Right ventricle myocardium inferior (tissue), 1 donor: ENCODE measurements at places on chromosomes 7 and 10. TPM values are rescaled to one million over a fixed set of nuclear protein-coding genes. Genes with fewer than 3 reads are reported as not detected.

The PHKG1 gene
- total RNA-seq = 31.2 TPM

The ADARB2 gene
- 0.19 TPM for total RNA-seq

The TRIL gene
- total RNA-seq = 2.3 TPM

The GIGYF1 gene
- 25.4 TPM for total RNA-seq

The GPR141 gene
- total RNA-seq = 0.60 TPM

The TFR2 gene
- 0.22 TPM for total RNA-seq
